ENCODE measurements at places on chromosomes 7 and 10.

DNA sequence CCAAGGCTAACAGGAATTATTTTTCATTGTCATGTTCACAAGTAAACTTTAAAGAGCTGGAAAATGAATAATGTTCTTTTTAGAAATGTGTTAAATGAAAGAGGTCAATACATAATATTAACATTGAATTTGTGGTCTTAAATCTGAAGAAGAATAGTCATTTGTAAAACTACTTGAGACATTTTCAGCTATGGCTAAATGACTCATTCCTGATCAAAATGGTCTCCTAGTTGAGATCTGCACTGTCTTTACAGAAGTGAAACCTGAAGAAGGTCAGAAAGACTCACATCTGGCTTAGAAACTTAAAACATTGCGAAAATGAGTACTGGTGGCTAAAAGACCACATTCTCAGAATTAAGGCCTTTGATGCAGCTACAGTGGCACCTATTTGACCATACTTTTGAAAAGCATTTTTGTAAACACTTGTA, 5.9 kb downstream of the PIK3CG start:
- DNase-seq, result no peak

- DNase-seq, result no peak
These were observed 7.2 kb downstream of the DNAH11 start for GRCh38 chr7:21550076-21550475.

GRCh38 chr7:64877714-64878610, 25.1 kb upstream of the ZNF273 start:
- DNase-seq, result no peak

- no peak for DNase-seq
These were observed 346.8 kb upstream of the ETV1 start for GRCh38 chr7:14336256-14336655.

GRCh38 chr10:99908512-99908911, 101.2 kb downstream of the DNMBP start:
- DNase-seq, result no peak

DNA sequence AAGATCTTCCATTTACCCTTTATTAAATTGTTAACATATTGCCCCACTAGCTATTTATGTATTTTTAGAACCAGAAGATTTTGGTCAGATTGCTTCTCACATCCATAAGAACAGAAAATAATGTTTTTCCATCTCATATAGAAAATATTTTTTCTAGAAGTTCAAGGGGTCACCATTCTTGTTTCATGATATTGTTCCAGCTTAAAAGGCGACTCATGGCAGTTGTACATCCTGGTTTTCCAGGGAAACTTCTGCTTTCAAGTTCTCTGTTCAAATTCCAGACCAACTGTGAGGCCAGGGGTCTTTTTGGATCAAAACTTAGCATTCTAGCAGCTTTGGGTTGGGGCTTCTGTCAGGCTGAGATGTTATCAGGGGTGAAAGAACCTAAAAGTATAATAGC, 84.4 kb downstream of the LRRC4 start:
- no peak for DNase-seq

GRCh38 chr7:80443325-80443724, 68.5 kb downstream of the GNAT3 start:
- DNase-seq, result no peak
